Retinal pigment epithelial cell (primary cell): ENCODE measurements at places on chromosomes 1 and 21.

DNA sequence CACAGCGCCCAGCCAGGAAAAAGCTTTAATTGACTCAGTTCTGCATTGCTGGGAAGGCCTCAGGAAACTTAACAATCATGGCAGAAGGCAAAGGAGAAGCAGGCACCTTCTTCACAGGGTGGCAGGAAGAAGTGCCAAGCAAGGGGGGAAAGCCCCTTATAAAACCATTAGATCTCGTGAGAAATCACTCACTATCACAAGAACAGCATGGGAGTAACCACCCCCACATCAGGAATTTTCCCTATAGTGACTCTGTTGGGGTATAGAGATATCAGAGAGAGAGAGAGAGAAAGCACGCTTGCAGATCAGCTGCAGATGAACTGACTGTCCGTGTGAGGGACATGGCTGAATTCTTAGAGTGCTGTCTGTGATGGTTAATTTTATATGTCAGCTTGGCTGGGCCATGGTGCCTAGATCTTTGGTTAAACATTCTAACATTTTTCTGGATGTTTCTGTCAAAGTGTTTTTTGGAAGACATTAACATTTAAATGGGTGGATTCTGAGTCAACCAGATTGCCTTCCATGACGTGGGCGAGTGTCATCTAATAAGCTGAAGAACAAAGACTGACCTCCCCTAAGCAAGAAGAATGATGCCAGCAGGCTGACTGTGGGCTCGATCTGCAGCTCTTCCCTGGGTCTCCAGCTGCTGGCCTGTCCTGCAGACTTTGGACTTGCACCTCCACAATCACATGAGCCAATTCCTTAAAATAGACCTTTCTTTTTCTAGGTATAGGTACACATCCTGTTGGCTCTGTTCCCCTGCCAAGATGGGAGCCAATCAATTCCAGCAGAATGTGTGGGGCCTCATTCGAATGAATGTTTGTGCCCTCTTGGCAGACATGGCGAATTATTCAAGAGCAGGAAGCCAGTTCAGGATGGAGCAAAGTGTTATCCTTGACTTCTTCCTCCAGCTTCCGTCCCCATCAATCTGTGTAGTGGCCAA lies 21.4 kb upstream of the CPT2 start:
- DNase-seq: no peak

DNA sequence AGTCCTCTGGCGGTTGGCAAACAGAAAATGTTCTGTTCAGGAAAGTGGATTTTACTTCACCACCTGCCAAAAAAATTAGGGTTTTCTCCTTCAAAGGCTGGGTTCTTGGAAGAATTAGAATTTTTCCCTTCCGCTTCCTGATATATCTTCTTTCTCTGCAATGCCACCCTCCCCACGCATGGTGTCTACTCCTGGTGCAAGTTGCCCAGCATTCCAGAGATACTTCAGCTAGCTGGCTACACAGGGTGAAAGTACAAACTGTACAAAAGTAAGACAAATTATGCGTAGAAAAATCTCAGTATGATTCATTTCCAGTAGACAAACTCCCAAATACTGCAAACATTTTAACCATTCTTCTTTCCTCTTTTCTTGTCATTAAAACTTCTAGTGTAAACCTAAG lies 430.1 kb upstream of the ESRRG start:
- no peak for DNase-seq

GRCh38 chr1:119909890-119910596 lies 13.7 kb upstream of the ADAM30 start:
- DNase-seq: no peak

- DNase-seq: no peak
Measured at GRCh38 chr1:202145068-202145743, 669 bp upstream of the ARL8A start.

- DNase-seq: no peak
Measured at GRCh38 chr1:43644558-43644957, 5.4 kb upstream of the KDM4A start.

DNA sequence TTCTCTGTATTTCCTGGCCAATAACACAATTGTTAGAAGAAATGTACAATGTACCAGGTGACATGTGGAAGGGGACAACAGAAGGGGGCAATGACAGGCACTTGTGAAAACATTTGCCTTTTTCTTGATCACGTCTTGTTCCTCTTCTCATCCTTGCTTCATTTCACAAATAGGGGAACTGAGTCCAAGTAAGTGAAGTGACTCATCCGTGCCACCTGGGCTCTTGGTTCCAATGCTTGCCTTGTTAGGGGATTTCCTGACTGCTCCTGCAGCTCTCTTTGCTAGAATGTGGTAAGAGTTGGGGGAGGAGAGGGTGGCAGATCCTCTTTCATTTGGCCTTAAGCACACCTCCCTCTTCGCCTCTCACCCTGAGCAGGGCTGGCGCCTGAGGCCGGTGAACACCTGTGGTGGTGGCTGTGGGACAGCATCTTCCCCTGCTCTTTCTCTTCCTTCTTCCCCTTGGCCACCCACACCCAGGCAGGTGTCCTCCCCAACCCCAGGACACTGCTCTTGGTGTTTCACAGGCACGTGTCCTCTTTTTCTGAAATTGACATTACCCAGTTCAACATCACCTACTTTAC lies 2.2 kb upstream of the RHEX start:
- DNase-seq: no peak

GRCh38 chr1:182441719-182442118 lies 8.2 kb upstream of the RGSL1 start:
- DNase-seq: no peak

DNA sequence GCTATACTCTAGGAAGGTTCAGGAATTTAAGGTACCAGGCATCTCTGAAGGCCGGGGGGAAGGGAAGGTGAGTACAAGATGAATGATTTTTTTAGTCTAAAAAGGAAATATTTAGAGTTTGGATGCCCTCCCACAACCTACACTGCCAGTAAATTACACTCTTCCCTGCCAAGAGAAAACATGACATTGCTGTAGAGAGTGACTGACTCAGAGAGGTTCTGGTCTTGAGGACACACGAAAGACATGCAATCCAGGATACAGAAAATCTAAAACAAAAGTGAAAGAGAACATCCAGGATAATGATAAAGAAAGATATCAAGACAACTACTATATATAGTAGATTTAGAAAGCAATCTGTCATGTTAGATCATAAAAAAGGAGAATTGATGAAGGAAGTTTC lies 200.5 kb downstream of the TYW3 start:
- DNase-seq: no peak

DNA sequence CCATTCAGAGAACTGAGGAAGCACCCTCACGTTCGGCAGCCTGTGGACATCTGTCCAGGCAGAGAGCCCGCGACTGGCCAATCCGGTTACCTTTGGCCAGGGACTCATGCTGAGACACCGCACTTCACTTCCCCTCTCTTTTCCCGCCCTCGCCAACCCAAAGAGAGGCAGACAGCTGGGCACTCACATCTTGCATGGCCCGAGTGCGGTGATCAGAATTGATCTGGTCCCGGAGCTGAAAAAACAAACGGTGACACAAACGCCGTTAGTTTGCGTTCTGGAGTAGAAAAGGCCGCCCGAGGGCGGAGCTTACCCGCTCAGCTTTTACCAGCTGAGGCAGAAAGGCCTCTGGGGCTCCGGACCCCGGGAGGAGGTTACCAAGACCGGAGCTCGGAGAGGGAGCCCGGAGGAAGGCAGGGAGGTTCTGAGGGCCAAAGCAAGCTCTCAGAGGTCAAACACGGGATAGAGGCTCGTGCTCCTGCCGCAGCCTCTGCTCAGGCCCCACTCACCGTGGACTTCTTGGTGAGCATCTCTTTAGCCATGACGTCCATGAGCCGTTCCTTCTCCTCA lies 376 bp downstream of the SF3A3 start:
- no peak for DNase-seq

DNA sequence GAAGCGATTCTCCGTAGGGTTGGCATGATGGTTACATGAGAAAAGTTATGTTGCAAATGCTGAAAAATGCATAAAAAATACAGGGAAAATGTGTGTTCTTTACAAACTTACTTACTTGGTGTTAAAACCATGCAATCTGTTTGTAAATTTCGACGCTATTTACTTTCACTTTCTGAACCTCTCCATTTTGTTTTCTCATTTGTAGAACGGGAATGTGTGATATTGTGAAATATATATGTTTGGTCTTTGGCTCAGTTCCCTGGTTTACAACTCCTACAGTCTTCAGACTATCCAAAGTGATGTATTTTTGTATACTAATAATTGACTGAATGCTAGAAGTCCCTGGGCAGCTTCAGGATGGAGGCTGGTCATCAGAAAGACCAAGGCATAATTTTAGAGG lies 982.3 kb downstream of the ADGRL2 start:
- no peak for DNase-seq

GRCh38 chr1:242842094-242842493 lies 317.6 kb upstream of the PLD5 start:
- DNase-seq: no peak

DNA sequence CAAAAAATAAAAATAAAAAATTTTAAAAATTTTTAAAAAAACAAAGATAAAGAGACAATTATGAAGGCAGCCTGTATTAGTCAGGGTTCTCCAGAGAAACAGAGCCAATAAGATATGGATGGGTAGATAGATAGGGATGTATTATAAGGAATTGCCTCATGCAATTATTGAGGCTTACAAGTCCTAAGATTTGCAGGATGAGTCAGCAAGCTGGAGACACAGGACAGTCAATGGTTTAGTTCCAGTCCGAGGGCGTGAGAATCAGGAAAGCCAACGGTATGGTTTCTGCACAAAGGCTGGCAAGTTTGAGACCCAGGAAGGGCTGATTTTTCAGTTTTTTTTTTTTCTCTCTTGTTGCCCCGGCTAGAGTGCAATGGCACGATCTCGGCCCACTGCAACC lies 24.1 kb upstream of the EIF4G3 start:
- no peak for DNase-seq

DNA sequence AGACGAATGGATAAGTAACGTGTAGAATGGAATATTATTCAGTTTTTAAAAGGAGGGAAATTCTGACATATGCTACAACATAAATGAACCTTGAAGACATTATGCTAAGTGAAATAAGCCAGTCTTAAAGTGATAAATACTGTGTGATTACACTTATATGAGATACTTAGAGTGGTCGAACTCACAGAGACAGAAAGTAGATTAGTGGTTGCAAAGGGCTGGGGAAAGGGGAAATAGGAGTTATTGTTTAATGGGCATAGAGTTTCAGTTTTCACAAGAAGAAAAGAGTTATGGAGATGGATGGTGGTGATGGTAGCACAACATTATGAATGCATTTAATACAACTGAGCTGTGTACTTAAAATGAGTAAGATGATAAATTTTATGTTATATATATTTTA lies 14.7 kb upstream of the AHCYL1 start:
- DNase-seq: no peak

GRCh38 chr1:181497870-181498269 lies 14.6 kb downstream of the CACNA1E start:
- no peak for DNase-seq

GRCh38 chr1:20409971-20410370 lies 76.0 kb downstream of the CAMK2N1 start:
- DNase-seq: no peak

DNA sequence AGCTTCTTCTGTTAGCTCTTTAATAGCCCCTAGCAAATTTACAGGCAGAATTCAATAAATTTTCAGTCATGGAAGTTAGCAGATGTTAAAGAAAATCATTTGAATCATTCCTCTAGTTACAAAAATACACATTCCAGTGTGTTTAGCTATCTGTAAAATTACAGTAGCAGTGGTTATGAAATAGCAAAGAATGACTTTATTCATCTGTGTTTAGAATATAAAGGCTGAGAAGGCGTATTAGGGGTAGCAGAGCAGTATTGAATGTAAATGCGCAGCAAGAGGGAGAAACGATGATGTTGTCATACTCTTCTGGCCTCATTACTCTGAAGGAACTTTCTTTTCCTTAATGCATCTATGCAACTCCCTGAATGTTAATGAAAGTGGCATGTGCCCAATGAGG lies 106.2 kb upstream of the CYYR1 start:
- DNase-seq: no peak

DNA sequence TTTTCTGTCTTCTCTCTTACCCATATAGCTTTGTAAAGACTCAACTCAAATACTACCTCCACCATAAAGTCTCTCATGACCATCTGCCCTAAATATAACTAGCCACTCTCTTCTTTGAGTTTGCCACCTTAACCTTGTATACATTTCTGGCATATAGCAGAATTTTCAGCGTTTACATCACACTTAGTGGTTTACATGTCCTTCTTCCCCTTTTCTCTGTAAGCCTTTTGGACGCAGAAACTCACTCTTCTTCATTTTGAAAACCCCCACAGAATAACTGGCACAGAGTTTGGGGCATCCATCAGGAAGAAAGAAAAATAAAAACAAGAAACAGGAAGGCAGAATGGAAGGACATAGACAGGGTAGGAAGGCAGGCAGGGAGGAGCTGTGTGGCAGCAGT lies 131.8 kb upstream of the DUSP10 start:
- DNase-seq: no peak

GRCh38 chr1:78322928-78323680 lies 167.7 kb upstream of the PTGFR start:
- no peak for DNase-seq

- DNase-seq: no peak
Measured at GRCh38 chr1:47759251-47759935, 237.8 kb downstream of the TRABD2B start.

DNA sequence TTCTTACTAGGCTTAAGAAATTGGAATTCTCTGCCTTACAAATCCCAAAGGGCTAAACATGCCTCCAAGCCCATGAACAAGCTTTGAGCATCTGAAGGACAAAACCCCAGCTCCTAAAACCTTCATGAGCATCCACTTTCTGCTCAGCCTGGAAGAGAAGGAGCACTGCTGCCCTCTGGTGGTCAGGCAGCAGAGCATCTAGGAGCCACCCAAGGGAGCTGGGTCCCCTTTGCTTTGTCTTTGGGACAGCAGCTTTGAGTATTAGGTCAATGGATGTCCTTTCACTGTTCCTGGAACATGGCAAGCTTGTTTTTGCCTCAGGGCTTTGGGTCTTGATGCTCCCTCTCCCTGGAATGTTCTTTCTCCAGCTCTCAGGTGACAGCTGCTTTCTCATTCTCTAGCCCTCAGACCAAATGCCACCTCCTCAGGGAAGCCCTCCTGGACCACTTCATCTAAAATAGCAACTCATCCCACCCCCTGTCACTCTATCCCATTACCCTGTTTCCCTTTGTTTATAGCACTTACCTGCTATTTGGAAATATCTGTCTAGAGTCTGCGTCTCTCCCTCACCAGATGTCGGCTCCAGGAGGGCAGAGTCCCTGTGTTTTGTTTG lies 25.7 kb downstream of the RAB7B start:
- no peak for DNase-seq

- DNase-seq: no peak
Measured at GRCh38 chr1:211356723-211357407, 30.2 kb downstream of the TRAF5 start.

- DNase-seq: no peak
Measured at GRCh38 chr1:192797891-192798290, 10.9 kb upstream of the RGS2 start.

- DNase-seq: no peak
Measured at GRCh38 chr1:109369167-109369746, 28.5 kb downstream of the SORT1 start.

DNA sequence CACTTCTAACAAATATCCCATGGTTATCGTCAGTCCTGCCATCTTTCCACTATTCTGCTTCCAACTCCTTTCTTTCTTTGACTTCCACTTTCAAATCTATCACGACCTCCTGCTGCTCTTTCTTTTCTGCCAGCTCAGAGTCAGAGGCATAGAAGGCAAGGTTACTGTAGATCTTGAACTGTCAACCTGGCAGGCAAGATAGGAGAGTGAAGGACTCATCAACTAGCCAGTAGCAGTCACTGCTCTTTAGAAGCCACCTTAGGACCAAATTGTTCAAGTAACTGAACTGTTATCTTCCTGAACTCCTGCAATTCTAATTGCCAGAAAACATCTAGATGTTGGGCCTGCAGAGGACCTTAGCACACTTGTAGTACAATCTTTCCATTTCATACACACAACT lies 13.1 kb upstream of the FCER1A start:
- DNase-seq: no peak
